ENCODE measurements at places on chromosomes 16 and 17. TPM values are rescaled to one million over a fixed set of nuclear protein-coding genes. Genes with fewer than 3 reads are reported as not detected.

Gene MRPL28
- 96.8 TPM for total RNA-seq

GRCh38 chr16:76176153-76176552 is 101.0 kb upstream of the CNTNAP4 start:
- no peak for DNase-seq

DNA sequence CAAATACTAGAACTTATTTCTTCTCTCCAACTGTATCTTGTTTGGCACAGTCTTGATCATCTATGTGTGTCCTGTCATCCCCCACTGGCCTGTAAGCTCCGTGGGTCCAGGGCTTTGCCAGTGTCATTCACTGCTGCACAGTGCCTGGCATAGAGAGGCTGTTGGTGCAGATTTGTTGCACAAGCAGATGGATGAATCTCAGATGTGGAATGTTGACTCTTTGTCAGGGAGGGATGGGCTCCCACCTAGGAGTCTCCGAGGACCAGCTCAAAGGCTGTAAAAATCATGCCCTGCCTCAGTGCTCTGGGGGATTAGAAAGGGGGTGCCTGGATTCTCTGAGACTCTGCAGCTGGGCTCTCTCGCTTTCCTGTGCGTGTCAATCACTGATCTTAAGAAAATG is 60.6 kb downstream of the RAB11FIP4 start:
- DNase-seq, result no peak

DNA sequence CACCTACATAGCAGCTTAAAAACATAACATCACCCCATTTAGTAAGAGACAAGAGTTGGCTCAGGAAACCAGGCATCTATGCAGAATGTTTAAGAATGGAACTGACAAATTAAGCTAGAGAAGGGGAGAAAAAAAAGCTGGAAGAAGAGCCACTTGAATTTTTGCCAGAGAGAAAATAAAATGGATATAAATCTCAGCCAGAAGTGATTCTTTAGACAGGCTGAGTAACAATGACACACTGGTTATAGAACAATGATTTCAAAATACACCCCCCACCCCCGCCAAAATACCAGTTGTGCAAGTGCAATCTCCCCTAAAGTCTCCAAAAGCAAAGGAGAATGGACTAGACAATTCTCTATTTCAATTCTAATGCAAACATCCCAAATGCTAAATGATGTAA is 22.4 kb downstream of the LSM12 start:
- no peak for DNase-seq

DNA sequence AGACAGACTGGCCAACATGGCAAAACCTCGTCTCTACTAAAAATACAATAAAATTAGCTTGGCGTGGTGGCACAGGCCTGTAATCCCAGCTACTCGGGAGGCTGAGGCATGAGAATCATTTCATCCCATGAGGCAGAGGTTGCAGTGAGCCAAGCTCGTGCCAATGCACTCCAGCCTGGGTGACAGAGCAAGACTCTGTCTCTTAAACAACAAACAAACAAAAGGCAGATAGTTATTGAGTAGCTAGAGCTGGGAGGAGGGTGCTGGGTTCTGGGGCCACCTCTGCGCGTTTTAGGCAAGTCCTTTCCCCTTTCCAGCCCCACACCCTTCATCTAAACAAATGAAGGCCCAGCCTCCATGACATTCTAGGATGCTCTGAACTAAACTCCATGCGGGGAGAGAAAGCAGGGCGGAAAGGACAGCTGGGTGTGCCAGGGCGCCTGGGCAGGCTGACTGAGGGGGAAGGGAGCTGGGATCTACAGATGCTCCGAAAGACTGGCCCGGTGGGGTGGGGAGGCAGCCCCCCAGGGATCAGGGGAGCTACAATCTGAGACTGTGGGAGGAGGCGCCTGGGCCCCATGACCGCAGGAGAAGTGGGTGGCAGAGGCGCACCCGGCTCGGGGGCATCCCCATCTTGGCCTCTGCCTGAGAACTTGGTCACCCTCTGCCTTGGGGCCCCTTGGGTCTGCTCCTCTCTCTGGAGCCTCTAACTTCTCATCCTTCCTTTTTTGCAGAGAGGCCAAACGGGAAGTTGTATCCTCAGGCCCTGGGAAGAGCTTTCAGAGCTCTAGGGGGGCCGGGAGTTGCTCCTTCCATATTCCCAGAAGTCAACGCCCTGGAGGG is 910 bp downstream of the ITGAL start:
- no peak for DNase-seq

- DNase-seq, result no peak
Observed at GRCh38 chr16:54503856-54504219, 217.3 kb upstream of the IRX3 start.

Gene MATCAP1
- 20.5 TPM for total RNA-seq

Gene TP53TG3B
- total RNA-seq, result not detected

Gene DNAAF1
- not detected for total RNA-seq

Gene CFAP97D1
- not detected for total RNA-seq

- DNase-seq, result no peak
Observed at GRCh38 chr17:66515974-66516373, 213.6 kb downstream of the PRKCA start.

GRCh38 chr16:8919934-8920462 is 37.8 kb downstream of the LITAFD start:
- no peak for DNase-seq
